GM23248 (cell line): ENCODE measurements at places on chromosomes 12 and 14. TPM values are rescaled to one million over a fixed set of nuclear protein-coding genes. Genes with fewer than 3 reads are reported as not detected.

Gene SCYL2
- total RNA-seq, result 42.9 and 45.0 TPM in 2 replicates

Gene AGAP2
- total RNA-seq, result under 0.01 TPM in 1 of 2 replicates, not detected in the other

- no peak overlapping the region for H3K4me3 ChIP-seq
- no peaks in the 10 kb centered on the region for H3K4me1 ChIP-seq
- no peak overlapping the region for H3K27ac ChIP-seq
- no peaks in the 10 kb centered on the region for H3K36me3 ChIP-seq
- H3K27me3 ChIP-seq, result no peaks in the 10 kb centered on the region
- peak; percentile 28 for DNase-seq
Observed at GRCh38 chr14:21997300-21997699, 323.7 kb upstream of the OR4E1 start.

Gene CLEC1B
- not detected in 2 replicates for total RNA-seq

- peak overlapping the region; percentile 87 for H3K27ac ChIP-seq
- peaks cover 17% of the 10 kb centered on the region for H3K27me3 ChIP-seq
- peak; percentile 91 for DNase-seq
- H3K4me1 ChIP-seq, result peaks cover 30% of the 10 kb centered on the region
- H3K4me3 ChIP-seq, result peak overlapping the region; percentile 78
- H3K36me3 ChIP-seq, result no peaks in the 10 kb centered on the region
Observed at GRCh38 chr14:60647081-60647836, 2.0 kb downstream of the SIX1 start.

GRCh38 chr14:65170768-65171507, 68.6 kb upstream of the MAX start:
- H3K4me1 ChIP-seq, result peaks cover 15% of the 10 kb centered on the region
- no peaks in the 10 kb centered on the region for H3K27me3 ChIP-seq
- peak overlapping the region; percentile 51; the same call in 1 of the 2 replicates for H3K27ac ChIP-seq
- no peaks in the 10 kb centered on the region for H3K36me3 ChIP-seq

DNA sequence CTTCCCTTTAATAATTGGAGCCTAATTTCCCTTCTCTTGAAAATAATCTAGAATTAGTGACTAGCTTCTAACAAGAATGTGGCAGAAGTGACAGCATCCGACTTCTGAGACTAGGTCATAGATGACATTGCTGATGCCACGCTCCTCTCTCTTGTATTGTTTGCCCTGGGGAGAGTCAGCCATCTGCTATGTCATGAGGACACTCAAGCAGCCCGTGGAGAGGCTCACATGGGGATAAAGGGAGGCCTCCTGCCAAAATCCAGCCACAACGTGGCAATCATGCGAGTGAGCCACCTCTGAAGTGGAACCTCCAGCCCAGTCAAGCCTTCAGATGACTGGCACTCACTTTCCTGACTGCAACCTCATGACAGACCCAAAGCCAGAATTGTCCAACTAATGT, 54.2 kb upstream of the LRRK2 start:
- no peak overlapping the region for H3K4me3 ChIP-seq
- no peak overlapping the region for H3K27ac ChIP-seq

DNA sequence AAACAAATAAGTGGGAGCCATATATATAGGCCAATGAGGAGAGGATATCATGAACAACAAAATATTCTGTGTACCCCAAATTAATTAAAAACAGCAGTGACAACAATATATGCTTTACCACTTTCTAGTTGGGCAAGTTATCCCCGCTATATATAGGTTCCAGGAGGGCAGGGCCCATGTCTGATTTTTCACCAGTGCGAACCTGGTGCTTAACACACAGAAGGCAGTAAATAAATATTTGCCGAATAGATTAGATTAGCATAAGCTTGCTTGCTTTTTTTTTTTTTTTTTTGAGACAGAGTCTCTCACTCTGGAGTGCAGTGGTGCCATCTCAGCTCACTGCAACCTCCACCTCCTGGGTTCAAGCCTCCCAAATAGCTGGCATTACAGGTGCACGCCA, 3.4 kb upstream of the MIP start:
- no peak overlapping the region for H3K4me3 ChIP-seq
- no peak for DNase-seq
- 0 out of 2 replicates have a peak, but pooled peaks cover 3% of the 10 kb centered on the region for H3K4me1 ChIP-seq
- no peaks in the 10 kb centered on the region for H3K27me3 ChIP-seq

DNA sequence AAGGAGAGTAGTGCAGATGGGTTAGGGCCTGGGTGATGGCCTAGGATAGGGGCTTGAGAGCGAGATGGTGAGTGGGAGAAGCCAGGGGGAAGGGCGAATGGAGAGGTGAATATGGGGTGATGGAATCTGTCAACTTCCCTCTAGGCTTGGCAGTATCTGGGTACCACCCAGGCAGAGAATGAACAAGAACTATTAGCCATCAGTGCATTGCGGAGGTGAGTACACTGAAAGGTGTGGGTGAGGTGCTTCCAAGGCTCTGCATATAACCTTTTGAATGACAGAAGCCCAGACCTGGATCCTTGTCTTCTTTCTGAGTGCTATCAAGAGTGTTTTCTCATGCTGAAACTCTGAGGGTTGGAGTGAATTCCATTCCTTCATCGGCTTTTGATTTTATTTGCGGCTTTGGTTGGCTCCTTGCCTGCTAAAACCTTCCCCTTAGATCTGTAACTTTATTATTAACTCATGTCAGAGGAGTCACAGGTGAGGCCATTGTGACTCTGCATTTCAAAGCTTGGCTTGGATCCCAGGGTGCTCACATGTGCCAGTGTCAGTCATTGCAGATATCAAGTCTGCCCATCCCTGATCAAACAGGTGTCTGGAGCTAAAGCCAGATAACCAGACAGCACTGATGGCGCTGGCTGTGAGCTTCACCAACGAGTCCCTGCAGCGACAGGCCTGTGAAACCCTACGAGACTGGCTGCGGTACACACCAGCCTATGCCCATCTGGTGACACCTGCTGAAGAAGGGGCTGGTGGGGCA, 18.6 kb downstream of the PEX5 start:
- H3K4me3 ChIP-seq, result no peak overlapping the region
- no peaks in the 10 kb centered on the region for H3K4me1 ChIP-seq
- H3K36me3 ChIP-seq, result peaks cover 34% of the 10 kb centered on the region
- no peaks in the 10 kb centered on the region for H3K27me3 ChIP-seq

DNA sequence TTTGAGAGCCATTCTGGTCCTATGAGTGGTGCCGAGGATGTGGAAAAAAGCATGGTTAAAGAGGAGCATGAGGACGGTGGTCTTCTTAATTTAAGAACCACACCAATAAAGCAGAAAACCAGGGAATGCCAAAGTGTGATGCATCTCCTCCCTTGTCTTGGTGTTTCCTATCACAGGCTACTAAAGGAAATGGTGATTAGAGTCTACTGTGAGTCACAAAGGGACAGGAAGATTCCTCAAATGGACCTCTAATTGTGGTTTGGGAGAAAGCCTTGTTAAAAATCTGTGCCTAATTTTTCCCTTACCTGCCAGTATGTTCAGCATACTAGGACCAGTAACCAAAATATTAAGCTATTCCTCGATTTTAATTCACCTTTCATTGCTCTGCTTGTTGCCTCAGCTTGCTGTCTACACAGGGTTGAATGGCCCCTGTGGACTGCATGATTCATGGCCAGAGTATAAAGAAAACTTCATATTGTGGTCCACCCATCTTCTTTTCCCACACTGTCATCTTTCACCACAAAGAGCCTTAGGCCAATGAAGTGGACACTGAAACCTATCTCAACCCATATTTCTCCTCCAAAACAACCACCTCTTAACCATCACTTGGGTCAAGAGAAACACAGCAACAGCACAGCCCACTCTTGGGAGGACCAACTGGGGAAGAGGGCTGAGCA, 38.8 kb downstream of the DIO2 start:
- H3K4me3 ChIP-seq, result no peak overlapping the region
- peak; percentile 55 for DNase-seq
- H3K4me1 ChIP-seq, result 0 out of 2 replicates have a peak, but pooled peaks cover 11% of the 10 kb centered on the region
- H3K27me3 ChIP-seq, result no peaks in the 10 kb centered on the region

- H3K27ac ChIP-seq, result no peak overlapping the region
- H3K4me3 ChIP-seq, result no peak overlapping the region
- H3K27me3 ChIP-seq, result no peaks in the 10 kb centered on the region; the same call in 1 of the 2 replicates
- no peaks in the 10 kb centered on the region for H3K4me1 ChIP-seq
- no peaks in the 10 kb centered on the region for H3K36me3 ChIP-seq
Observed at GRCh38 chr12:70796989-70797388, 123.5 kb downstream of the PTPRR start.

DNA sequence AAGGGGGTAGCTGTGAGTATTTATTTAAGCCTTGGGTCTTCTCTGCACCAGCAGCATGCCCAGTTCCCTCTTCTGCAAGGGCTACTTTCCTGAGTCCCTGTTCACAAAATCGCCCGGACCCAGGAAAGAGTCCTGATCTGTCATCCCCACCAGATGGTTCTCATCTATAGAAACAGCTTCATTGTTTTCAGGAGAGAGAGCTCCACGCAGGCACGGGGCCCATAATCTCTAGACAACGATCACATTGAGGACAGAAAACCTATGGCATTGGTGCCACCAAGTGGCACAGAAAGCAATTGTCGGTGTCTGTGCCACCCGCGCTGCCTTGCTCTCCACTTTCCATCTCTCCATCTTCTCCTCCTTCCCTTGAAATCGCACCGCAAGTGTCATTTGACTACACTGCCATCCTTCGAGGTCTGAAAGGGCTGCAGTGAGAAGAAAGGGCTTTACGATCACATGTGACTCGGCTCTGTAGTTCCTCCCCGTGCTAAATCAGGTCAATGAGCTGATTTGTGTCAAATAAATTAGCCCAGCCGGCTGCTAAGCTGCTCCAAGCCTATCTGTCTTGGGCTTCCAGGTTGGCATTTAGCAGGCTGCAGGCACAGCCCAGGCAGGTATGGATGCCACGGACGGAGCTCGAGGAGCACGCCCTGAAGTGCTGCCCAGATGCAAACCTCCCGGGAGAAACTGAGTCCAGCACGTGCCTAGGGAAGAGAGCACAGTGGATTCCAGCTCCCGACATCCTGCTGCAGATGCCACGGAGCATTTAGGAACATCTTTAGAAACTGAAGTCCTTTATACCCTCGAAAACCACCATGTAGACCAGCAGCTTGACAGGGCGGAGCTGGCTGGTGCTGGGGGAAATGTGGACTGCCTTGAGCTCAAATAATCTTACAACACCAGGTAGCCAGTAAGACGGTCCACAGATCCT, 28.8 kb downstream of the SPRING1 start:
- H3K27ac ChIP-seq, result no peak overlapping the region
- H3K4me3 ChIP-seq, result peak overlapping the region; percentile 52
- no peaks in the 10 kb centered on the region for H3K36me3 ChIP-seq
- 0 out of 2 replicates have a peak, but pooled peaks cover 4% of the 10 kb centered on the region for H3K4me1 ChIP-seq
- DNase-seq, result peak; percentile 82
- H3K27me3 ChIP-seq, result peaks cover 8% of the 10 kb centered on the region; the same call in 1 of the 2 replicates

- no peak overlapping the region for H3K4me3 ChIP-seq
- H3K4me1 ChIP-seq, result no peaks in the 10 kb centered on the region
- no peak overlapping the region for H3K27ac ChIP-seq
- no peaks in the 10 kb centered on the region for H3K27me3 ChIP-seq
- DNase-seq, result no peak
Observed at GRCh38 chr14:78356391-78356790, 186.2 kb downstream of the NRXN3 start.

GRCh38 chr14:64194404-64194803, 99.8 kb downstream of the ESR2 start:
- no peaks in the 10 kb centered on the region for H3K27me3 ChIP-seq
- H3K4me3 ChIP-seq, result no peak overlapping the region
- no peaks in the 10 kb centered on the region for H3K36me3 ChIP-seq
- DNase-seq, result no peak
- no peaks in the 10 kb centered on the region for H3K4me1 ChIP-seq

DNA sequence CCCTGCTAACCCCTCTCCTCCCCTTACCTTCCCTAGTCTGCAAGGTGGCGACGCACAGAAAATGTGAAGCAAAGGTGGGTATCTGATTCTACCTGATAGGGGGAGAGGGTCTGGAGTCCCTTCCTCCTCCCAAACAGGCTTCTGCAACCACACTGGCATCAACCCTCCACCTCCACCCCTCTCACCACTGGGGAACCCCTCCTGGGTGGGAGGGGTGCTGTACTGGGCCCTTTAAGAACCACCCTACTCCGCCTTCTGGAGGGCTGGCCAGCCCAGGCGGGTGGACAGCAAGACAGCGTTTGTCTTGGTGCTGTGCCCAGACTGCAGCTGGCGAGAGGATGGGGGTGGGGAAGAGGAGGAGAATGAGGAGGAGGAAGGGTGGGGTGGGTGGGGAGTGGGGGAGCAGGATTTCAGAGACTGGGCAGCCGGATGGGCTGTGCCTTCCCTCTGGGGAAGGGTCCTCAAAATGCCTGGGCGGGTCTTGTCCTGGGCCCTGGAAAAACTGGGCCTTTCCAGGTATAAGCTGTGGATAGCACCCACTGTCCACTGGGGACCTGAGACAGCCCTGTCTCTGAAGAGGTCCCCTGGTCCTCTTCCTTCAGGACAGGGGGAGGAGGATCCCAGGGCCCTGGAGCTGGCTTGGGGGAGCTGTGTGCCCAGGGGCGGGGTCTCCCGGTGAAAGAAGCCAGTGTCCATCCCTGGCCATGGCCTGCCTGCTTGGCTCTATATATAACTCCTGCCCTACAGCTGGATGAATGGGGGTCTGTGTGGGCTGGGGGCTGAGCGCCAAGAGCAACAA, 2.8 kb downstream of the TNS2 start:
- no peaks in the 10 kb centered on the region for H3K27me3 ChIP-seq
- H3K36me3 ChIP-seq, result no peaks in the 10 kb centered on the region
- peak; percentile 90 for DNase-seq

Gene SLC10A1
- total RNA-seq, result not detected in 2 replicates

GRCh38 chr12:5809586-5809985, 135.5 kb downstream of the ANO2 start:
- no peak for DNase-seq
- no peak overlapping the region for H3K4me3 ChIP-seq
- 0 out of 2 replicates have a peak, but pooled peaks cover 3% of the 10 kb centered on the region for H3K4me1 ChIP-seq
- H3K27me3 ChIP-seq, result no peaks in the 10 kb centered on the region
- no peaks in the 10 kb centered on the region for H3K36me3 ChIP-seq
- H3K27ac ChIP-seq, result no peak overlapping the region

Gene TAS2R13
- total RNA-seq, result 0.13 and 0.32 TPM in 2 replicates

DNA sequence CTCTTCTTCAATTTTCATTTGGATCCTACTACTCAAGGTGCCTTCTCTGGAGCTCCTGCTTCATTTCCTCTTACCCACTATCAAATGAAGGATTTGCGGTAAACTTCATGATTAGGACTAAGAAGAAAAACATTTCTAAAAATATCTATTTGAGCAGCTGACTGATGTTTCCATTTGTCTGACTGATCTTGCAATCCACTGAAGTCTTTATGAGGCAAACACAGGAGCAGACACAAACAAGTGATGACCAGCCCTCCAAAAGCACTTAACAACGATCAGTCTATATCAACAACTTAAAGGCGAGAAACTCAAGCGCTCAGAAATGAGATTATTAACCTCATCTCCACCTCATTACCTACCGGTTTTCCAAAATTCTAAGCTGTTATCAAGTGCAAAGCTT, 26.2 kb downstream of the OSBPL8 start:
- DNase-seq, result no peak
- no peak overlapping the region for H3K27ac ChIP-seq
- H3K4me1 ChIP-seq, result no peaks in the 10 kb centered on the region
- no peaks in the 10 kb centered on the region for H3K27me3 ChIP-seq
- H3K36me3 ChIP-seq, result no peaks in the 10 kb centered on the region

- DNase-seq, result no peak
- H3K27ac ChIP-seq, result no peak overlapping the region
- peaks cover 48% of the 10 kb centered on the region for H3K36me3 ChIP-seq
- peaks cover 16% of the 10 kb centered on the region for H3K4me1 ChIP-seq
- no peak overlapping the region for H3K4me3 ChIP-seq
Observed at GRCh38 chr12:64070454-64070853, 151.6 kb downstream of the KICS2 start.

- H3K36me3 ChIP-seq, result no peaks in the 10 kb centered on the region
- no peak overlapping the region for H3K4me3 ChIP-seq
- DNase-seq, result no peak
- H3K27ac ChIP-seq, result no peak overlapping the region
- H3K4me1 ChIP-seq, result peaks cover 3% of the 10 kb centered on the region; the same call in 1 of the 2 replicates
Observed at GRCh38 chr12:132357623-132358186, 28.3 kb upstream of the GALNT9 start.

GRCh38 chr14:90659156-90659555, 157.1 kb downstream of the TTC7B start:
- no peak overlapping the region for H3K4me3 ChIP-seq
- H3K4me1 ChIP-seq, result 0 out of 2 replicates have a peak, but pooled peaks cover 9% of the 10 kb centered on the region
- no peaks in the 10 kb centered on the region for H3K36me3 ChIP-seq
- no peak for DNase-seq
- no peaks in the 10 kb centered on the region for H3K27me3 ChIP-seq
- no peak overlapping the region for H3K27ac ChIP-seq
